ENCODE measurements at places on chromosomes 1 and 21. TPM values are rescaled to one million over a fixed set of nuclear protein-coding genes. Genes with fewer than 3 reads are reported as not detected.

LCE1B gene
- not detected for total RNA-seq

LRRC38 gene
- total RNA-seq = not detected

- no peak for DNase-seq
These were observed 16.2 kb downstream of the EDN2 start for GRCh38 chr1:41468122-41468762.

DNA sequence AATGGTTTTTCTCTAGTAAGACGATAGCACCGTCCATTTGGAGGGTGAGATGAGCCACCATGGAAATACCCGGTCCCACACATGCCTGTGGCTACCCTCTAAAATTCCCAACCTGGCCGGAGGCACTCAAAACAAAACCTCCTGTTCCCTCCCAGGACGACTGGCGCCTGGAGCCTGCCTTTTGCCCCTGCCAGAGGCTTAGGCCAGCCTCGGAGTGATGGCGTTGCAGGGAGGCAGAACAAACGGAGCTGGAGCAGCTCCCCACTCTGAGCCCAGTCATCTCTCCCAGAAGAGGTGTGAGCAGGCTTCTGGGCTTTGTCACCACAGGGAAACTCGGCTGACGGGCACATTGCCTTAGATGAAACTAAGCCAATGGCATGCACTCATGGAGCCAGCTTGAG lies 213.7 kb upstream of the HOOK1 start:
- DNase-seq = peak; percentile 71

DNA sequence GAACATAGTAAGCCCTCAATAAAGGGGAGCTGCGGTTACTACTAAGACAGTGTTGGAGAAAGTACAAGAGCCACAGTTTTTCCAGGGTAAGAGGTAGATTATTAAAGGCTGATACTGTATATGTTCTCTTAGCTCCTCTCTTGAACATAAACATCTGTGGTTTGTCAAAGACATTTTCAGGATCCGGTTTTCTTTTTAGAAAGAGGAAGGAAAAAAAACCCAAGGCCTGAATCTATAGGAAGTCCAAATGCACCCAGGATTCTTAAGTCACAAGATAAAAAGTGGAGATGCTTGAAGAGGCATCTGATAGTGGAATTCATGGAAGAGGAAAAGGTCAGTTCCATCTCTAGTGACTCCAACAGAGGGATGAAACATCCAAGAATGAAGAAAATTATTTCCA lies 24.6 kb upstream of the SLC45A3 start:
- no peak for DNase-seq

DNA sequence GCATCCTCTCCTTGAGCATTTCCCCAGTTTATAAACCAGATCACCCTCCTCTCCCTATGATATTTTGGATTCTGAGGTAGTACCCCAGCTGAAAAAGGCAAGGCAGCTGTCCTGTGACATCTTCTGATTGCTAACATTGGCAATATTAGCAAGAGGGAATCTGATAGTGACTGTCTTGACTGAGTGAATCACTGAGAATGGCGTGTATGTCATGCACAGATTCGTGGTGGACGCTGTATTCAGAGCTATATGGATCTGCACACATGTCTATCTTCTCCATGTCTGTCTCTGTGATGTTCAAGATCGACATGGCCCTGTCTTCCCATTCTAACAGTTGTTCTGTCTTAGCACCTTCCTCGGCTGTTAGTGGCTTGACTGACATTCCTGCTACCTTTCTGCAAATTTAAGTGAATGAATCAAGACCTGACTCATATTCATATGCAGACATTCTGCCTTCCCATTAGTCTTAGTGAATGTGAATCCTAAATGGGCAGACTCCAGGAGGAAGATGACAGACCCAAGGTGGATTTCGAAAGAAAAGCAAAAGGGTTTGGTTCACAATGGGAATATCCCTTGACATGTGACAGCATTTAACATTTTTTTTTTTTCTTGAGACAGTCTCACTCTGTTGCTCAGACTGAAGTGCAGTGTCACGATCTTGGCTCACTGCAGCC lies 97.7 kb downstream of the PGBD5 start:
- no peak for DNase-seq

DNA sequence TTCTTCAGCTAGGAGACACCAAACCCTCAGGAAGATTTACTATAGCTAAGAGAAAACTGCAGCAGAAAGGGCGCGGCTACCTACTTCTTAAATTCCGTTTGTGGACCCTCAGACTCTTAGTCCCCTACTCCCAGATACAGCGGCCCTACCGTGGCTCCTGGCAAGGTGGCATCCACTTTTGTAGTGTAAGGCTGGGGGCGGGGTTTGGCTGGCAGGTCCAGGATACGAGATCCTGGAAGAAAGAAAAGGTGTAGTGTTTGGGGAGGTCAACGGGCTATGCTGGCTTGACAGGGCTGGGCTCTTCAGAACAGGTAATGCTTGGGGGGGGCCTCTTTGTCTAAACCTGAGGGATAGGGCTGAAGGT lies 280 bp downstream of the CREB3L4 start:
- peak; percentile 39 for DNase-seq

DNA sequence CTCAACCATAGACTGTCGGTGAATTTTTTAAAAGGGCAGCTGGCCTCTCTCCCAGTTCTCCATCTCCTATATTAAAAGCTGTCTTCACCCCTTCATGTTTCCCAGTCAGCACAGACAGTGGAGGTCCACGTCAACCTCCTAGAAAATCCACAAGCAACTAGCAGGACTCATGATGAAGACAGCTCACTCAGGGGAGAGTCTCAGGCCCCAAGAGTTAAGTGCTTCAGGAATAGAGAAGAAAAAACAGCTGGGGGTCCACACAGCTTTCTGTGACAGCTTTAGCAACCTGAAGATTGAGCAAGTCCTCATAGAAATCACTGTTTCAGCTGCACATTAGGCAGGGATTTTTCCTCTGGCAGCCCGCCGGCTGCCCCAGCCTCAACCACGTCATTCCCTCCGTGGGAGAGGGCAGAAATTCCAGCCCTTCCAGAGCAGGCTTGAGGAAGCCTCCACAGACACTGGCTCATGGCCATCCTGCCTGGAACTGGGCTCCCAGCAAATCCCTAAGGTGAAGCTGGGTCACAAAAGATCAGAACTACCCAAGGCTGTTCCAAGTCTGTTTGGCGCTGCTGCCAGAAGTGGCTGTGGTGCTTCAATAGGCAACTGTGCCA lies 15.2 kb downstream of the GPR161 start:
- DNase-seq = peak; percentile 86
